ENCODE measurements at places on chromosomes 13 and 19.

DNA sequence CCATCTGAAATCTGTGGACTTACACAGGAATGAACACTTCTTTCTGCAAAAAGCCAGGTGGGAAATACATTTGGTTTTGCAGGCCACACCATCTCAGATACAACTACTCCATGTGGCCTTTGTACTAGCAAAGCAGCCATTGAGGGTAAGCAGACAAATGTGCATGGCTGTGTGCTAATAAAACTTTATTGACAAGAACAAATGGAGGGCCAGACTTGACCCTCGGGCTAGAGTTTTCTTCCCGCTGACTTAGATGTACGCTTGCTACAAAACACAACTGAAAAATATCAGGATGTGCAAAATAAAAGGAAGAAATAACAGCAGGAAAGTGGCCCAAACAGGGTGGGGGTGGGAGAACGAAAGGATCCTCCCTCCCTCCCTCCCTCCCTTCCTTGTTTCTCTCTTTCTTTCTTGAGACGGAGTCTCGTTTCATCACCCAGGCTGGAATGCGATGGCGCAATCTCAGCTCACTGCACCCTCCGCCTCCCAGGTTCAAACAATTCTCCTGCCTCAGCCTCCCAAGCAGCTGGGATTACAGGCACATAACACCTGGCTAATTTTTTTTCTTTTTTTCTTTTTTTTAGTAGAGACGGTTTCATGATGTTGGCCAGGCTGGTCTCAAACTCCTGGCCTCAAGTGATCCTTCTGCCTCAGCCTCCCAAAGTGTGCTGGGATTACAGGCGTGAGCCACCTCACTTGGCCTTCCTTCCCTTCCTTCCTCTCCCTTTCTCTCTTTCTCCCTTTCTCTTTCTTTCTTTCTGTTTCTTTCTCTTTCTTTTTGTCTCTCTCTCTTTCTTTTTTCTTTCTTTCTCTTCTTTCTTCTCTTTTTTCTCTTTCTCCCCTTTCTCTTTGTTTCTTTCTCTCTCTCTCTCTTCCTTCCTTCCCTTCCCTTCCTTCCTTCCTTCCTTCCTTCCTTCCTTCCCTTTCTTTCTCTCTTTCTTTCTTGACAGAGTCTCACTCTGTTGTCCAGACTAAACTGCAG, 29.3 kb downstream of the CCL25 start:
- DNase-seq, result no peak

DNA sequence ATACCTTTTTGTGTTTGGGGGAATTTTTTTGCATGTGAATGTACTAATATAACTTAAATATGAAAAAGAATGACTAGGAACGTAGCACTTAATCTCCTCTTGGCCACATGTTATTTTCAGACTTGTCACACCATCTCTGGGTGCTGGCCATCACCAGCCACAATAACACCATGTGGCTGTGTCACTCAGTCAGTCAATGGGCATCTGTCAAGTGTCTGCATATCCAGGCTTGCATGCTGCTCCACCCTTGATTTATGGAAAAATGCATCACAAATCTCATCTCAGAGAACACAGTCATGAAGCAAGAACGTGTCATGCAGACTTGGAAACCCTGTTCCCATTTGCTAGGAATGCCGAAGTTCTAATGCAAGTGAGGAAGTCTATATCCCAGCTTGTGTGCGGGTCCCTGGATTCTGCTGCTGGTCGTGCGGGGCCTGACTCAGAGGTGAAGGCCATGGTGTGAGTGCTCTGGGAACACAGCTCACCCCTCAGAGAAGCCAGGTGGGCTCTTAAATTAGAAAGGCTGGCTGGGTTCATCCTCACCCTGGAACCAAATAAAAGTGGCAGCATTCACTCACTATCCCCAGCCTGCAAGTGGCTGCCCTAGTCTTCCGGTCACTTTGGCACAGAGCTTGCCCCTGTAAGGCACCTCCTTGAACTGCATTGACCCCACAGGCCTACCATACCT, 53.6 kb upstream of the ARHGEF7 start:
- DNase-seq, result no peak

- DNase-seq, result no peak
These were observed 186.3 kb upstream of the TMTC4 start for GRCh38 chr13:100860866-100861265.

DNA sequence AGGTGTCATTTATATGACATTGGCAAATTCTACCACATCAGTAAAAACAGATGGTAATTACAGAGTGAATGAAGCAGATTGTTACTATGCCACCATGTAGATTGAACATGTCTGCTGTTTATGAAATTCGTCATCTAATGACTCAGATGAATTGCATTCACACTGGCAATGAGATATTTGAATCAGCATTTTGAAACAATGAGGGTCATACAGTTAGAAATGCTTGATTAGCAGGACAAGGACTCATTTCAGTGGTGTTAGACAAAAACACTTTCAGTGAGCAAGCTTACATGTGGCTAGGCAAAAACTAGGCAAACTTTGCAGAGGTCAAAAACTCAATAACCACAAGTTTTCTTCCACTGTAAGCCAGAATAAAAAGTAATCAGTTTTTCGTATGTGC, 1165.0 kb downstream of the SLITRK1 start:
- DNase-seq, result no peak

- DNase-seq, result no peak
These were observed at the start of gene ARHGEF7 for GRCh38 chr13:111115061-111115964. TSS of gene ARHGEF7 (plus strand) at chr13:111115310. CDS start at chr13:111115527, 217 bp downstream.

All from stimulated activated CD8-positive, alpha-beta memory T cell treated with anti-CD3 and anti-CD28 coated beads, Interleukin-4, amount 100 ng/mL, for 1 hour (primary cell).